ENCODE measurements at places on chromosomes 2 and 18. TPM values are rescaled to one million over a fixed set of nuclear protein-coding genes. Genes with fewer than 3 reads are reported as not detected.

Gene DOK6
- total RNA-seq, result 0.07 TPM

Gene LIPG
- total RNA-seq, result 23.2 TPM

Gene DIS3L2
- 9.6 TPM for total RNA-seq

Gene DAPL1
- total RNA-seq, result not detected

Gene UBXN2A
- total RNA-seq, result 15.5 TPM

Gene GAD1
- total RNA-seq, result 0.34 TPM

Gene ZNF521
- 0.07 TPM for total RNA-seq
